ENCODE measurements at places on chromosomes 3 and 15.

- peak; percentile 41 for DNase-seq
Measured at GRCh38 chr3:197750858-197751737, 1.4 kb downstream of the FYTTD1 start.

DNA sequence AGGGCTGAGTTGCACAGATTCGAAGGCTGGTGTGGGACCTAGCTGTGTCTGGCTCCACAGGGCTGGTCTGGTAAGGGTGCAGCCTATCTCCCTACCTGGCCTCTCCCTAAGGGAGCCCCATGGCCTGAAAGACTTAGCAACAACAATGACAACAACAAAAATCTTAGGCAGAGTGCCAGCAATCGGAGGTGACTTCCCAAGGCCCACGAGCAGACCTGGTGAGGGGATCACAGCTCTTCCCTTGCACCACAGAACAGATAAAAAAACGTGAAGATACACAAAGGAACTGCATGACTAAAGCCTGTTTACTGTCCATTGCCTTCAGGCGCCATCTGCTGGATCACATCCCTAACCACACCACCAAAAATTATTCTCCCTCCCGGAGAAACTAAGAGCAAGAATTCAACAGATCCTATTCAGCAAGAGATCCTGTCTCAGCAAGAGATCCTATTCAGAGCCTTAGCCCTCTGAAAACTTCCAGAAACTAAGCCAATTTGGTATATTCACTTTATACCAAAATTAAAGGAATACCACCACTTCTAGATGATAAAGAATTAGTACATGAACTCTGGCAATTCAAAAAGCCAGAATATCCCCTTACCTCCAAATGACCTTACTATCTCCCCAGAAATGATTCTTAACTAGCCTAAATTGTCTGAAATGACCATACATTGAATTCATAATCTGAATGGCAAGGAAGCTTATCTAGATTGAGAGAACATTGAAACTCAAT lies 24.1 kb upstream of the OR5K4 start:
- no peak for DNase-seq

DNA sequence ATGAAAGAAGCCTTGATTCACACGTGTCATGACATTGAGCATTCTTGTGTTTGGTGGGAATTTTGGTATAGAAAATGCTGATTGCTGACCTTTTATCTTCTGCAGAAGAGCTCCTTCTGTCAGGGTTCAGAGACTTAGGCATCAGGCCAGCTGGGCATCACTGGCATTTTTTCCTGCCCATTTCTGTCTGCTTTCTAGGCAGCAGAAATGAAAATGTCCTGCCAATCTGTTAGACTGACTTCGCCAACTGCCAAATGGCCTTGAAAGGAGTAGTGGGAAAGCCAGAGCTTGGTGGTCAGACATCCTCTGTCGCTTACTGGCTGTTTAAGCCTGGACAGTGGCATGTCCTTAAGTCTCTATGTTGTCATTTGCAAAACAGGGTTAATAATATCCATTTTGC lies 57.4 kb downstream of the EEFSEC start:
- no peak for DNase-seq

GRCh38 chr3:172229462-172229861 lies 190.1 kb downstream of the FNDC3B start:
- DNase-seq = no peak

DNA sequence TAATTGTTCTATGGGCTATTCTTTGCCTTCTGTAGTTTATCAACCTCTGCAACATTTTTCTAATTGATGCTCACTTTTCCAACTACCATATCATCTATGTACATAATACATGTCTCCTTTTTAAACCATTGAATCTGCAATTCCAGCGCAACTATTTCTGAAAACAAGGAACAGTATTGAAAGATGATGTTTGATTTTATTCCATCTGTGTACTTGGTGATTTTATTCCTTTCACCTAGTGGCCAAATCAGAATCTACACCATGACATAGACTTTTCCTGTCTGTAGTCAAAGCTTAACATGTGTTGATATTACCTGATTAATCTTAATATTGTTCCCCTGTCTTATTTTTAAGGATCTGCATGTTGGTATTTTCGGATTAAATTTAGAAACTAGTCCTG lies 13.0 kb downstream of the NKTR start:
- DNase-seq = no peak

DNA sequence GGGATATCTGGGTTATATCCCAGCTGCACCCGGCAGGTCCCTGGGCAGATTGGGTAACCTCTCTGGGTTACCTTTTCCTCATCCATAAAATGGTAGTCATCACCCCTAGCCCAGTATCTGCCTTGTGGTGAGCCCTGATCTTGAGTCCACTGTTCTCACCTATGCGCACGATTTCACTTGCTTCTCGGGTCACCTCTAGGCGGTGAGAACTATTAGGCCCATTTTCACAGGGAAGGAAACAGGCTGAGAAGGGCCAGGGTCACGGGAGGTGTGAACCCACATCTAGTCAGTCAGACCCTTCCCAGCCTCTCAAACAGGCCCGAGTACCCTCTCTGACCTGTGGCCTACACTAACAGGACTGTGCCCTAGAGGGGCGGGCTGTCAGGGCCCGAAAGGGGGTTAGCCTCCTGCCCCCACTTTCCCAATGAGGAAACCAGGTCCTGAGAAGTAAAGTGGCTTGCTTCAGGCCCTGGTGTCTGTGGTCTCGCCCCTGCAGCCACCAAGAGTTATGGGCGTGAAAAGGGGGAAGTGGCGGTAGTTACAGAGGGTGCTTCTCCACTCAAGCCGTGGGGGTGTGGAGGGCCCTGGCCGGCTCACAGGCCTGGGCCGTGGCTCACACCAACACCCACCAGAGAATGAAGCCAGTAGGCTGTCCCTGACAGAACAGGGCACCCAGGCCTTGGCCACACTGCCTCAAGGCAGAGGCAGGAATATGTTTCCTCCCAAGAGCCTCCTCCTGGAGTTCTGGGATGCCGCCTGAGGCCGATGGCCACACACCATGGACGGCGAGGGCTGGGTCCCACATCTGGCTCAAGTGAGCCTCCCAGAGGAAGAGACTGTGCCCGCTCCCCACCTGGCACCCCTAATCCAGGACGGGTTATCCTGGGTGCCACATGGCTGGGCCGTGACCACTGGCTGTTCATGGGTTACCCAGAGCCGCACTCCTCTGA lies 19.5 kb downstream of the PSTPIP1 start:
- no peak for DNase-seq

DNA sequence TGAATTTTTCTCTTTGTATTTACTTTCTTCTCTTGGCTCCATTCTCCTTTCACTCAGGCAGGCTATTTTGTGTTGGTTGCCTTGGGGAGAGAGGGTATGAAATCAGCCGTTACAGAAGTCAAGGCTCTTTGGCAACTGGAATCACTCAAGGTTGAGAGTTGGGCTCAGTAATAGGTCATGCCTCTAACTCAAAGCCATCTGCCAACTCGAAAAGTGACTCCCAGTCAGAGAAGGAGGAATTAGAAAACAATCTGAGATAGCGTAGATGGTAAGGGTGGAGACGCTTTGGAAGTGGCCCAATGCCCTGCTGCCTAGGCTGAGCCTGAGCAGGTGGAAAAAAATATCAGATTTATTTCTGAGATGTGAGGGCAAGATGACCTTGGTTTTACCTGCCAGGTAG lies 205.7 kb upstream of the ST8SIA2 start:
- DNase-seq = no peak

- no peak for DNase-seq
Measured at GRCh38 chr3:186605078-186605477, 7.8 kb upstream of the AHSG start.

DNA sequence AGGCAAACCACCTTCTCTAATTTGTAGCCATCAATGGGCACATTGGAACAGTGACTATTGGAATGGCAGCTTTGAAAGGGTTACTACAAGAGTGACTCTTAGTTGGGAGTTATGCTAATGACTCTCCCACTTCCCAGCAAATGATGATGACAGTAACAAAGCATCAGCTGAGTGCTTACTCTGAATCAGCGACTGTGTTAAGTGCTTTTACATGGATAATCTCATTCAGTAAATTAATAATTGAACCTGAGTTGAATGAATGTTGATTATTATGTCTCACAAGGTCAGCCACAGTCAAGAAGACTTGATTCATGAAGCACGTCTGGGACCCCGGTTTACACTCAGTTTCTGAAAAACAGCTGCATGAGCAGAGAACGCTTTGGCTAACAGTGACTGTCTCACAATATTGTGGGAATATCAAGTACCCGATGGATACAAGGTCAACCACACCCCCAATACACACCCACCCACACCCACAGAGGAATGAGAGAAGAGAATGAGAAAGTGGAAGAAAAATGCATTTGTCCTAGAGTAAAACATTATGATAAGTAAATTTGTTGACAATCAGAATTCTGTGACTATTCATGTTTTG lies 242.0 kb upstream of the FEZF2 start:
- DNase-seq = no peak

GRCh38 chr3:155771126-155771525 lies 26.3 kb upstream of the PLCH1 start:
- DNase-seq = no peak

DNA sequence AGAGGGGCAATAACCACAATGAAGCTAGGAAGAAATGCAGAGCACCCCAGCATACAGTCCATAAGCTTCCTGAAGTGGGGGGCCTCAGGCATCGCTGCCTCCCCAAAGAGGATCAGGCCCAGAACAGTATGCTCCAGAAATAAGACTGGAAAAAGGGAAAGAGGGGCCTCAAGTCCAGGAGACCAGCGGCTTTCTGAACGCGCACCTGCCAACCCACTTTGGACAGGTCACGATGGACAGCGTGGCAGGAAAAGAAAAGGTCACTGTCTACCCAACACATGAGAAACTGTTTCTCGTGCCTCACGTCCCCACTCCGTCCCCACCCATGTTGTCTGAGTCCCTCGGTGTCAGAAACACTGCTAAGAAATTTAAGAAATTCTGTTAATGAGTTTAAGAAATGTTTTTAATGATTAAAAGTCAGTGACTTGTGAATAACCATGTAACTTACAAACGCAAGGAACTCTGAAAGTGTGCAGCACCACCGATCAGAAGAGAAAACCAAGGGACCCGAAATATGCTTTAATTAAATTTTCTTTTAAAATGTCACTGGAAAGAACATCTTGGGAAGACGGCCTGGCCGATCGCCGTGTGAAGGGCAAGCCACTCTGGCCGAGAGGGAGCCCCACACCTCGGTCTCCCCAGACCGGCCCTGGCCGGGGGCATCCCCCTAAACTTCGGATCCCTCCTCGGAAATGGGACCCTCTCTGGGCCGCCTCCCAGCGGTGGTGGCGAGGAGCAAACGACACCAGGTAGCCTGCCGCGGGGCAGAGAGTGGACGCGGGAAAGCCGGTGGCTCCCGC lies 1.7 kb upstream of the PPARG start:
- DNase-seq = no peak

DNA sequence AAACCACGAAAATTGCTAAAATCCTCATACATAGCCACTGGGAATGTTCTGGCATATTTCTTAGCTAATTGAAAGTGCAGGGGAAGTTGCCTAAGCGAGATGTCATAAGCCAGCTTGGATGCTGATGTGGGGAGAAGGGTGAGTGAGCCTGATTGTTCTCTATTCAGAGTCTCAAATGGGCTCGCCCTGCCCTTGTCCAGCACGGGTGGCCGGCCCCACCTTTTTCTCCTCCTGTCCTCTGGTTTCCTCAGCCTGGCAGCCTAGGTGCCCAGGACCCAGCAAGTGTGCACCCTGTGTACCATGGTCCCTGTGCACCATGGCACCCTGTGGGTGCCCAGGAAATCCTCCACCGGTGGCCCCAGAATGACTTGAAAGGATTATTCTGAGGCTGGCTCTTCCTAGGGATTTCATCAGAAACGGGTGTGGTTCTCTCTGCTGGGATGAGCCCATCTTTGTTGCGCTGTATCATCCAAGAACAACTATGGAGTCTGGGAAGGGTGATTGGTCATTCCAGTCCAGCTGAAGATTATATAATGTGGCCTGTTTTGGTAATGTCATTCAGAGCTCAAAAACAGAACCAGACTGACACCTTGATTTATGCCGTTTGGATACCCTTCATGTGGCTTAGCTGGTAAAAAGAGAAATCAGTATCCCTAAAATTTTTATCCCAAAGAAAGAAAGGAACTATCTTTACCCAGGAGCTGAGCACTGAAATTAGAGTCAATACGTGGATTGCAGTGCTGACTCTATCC lies 150.8 kb upstream of the BHLHE40 start:
- no peak for DNase-seq

- no peak for DNase-seq
Measured at GRCh38 chr3:25427942-25428788, at the start of gene RARB. TSS of gene RARB (plus strand) at chr3:25428263. CDS start at chr3:25428732, 469 bp downstream.

- DNase-seq = peak; percentile 81
Measured at GRCh38 chr15:33098094-33099058, 96.1 kb downstream of the FMN1 start.

DNA sequence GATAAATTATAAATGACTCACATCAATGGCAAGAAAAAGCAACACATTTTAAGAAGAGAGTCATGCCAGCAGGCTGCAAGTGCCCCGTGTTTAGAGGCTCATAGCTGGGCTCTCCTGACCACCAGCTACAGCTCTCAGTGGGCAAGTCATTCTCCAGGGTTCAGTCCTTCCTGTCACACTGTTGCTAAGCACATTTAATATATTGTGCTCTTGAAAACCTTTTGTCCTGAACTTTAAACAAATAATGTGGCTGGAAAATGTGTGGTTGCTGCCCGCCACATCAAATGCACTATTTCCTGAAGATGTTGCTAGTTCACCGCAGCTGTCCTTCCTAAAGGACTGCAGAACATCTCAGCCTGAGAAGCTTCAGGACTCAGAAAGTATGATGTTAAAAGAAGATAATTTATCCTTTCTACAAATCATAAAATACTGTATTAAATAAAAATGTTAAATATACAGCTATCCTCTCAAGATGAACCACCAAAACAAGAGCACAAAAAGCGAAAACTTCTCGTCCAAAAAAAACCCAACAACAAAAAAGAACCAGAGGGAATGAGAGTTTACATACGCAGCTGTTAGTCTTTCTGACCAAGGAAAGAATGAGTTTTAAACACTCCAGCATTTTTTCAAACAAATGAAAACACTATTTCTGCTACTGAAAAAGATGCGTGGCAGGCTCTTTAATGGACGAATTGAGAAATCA lies 951 bp downstream of the TARS3 start:
- DNase-seq = peak; percentile 32

- no peak for DNase-seq
Measured at GRCh38 chr3:127158614-127159229, 34.2 kb upstream of the PRR23E start.

GRCh38 chr3:185758912-185759311 lies 65.9 kb downstream of the IGF2BP2 start:
- DNase-seq = no peak
